ENCODE measurements at places on chromosomes 11 and 22. TPM values are rescaled to one million over a fixed set of nuclear protein-coding genes. Genes with fewer than 3 reads are reported as not detected.

The TMEM86A gene
- 0.25 TPM for total RNA-seq

The HIC2 gene
- total RNA-seq, result 2.7 TPM

The INPP5J gene
- total RNA-seq, result 0.11 TPM

The SMTN gene
- total RNA-seq, result 322 TPM

The CBX6 gene
- total RNA-seq, result 50.2 TPM

The CCDC87 gene
- total RNA-seq, result 0.25 TPM

The OR10G6 gene
- not detected for total RNA-seq

The OR8K3 gene
- total RNA-seq, result not detected

The FBXO7 gene
- total RNA-seq, result 46.4 TPM

The HEPN1 gene
- not detected for total RNA-seq

The SLC6A5 gene
- total RNA-seq, result not detected

The PRG3 gene
- total RNA-seq, result not detected

The GLB1L3 gene
- total RNA-seq, result not detected

The ZC3H7B gene
- 44.1 TPM for total RNA-seq

The DERL3 gene
- total RNA-seq, result 0.44 TPM

The CBL gene
- total RNA-seq, result 11.4 TPM

The HOATZ gene
- under 0.01 TPM for total RNA-seq

The FGF4 gene
- not detected for total RNA-seq

The FDX1 gene
- total RNA-seq, result 10.4 TPM

The CABP4 gene
- total RNA-seq, result not detected

The BUD13 gene
- 21.8 TPM for total RNA-seq

The FREY1 gene
- total RNA-seq, result 0.89 TPM

The BIRC3 gene
- total RNA-seq, result 0.89 TPM

The JHY gene
- 1.7 TPM for total RNA-seq

The SCGB1A1 gene
- total RNA-seq, result not detected

The NCAM1 gene
- total RNA-seq, result 35.1 TPM

The FAM83F gene
- total RNA-seq, result under 0.01 TPM

The AIP gene
- 63.2 TPM for total RNA-seq

The CDC42EP2 gene
- total RNA-seq, result 17.2 TPM

The PDXP gene
- 13.8 TPM for total RNA-seq

The TSPAN32 gene
- under 0.01 TPM for total RNA-seq

The KRTAP5-4 gene
- not detected for total RNA-seq

The KRTAP5-7 gene
- 0.11 TPM for total RNA-seq

The ANO1 gene
- not detected for total RNA-seq

The CASP5 gene
- not detected for total RNA-seq

The FAU gene
- total RNA-seq, result 229 TPM

The MS4A6E gene
- total RNA-seq, result not detected

The OR4X1 gene
- not detected for total RNA-seq

The OR52A5 gene
- total RNA-seq, result not detected

The TMEM109 gene
- 14.9 TPM for total RNA-seq

The MAP6 gene
- total RNA-seq, result 1.1 TPM

The SRSF8 gene
- 10.6 TPM for total RNA-seq

The IGSF9B gene
- 0.50 TPM for total RNA-seq

The MRGPRF gene
- total RNA-seq, result 33.6 TPM
